ENCODE measurements at places on chromosomes 7 and 10.

DNA sequence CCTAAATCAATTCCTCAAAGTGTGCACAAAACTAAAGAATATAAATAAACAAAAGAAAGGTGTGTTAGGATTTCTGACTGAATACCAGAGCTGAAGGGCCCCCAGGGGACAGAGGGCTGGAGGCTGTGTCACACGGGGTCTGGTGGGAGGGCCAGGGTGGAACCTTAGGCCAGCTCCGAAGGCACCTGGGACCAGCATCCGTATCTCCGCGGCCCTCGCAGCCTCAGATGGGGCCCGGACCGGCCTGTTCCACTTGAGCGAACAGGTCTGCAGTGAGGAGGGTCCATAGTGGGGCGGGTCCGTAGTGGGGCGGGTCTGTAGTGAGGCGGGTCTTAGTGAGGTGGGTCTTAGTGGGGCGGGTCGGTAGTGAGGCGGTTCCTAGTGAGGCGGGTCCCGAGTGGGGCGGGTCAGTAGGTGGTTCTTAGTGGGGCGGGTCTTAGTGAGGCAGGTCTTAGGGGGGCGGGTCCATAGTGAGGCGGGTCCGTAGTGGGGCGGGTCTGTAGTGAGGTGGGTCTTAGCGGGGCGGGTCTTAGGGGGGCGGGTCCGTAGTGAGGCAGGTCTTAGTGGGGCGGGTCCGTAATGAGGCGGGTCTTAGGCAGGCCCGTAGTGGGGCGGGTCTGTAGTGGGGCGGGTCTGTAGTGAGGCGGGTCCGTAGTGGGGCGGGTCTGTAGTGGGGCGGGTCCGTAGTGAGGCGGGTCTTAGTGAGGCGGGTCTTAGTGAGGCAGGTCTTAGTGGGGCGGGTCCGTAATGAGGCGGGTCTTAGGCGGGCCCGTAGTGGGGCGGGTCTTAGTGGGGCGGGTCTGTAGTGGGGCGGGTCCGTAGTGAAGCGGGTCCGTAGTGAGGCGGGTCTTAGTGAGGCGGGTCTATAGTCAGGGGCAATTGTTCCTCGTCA is 15.1 kb downstream of the GPR146 start:
- no peak for DNase-seq

DNA sequence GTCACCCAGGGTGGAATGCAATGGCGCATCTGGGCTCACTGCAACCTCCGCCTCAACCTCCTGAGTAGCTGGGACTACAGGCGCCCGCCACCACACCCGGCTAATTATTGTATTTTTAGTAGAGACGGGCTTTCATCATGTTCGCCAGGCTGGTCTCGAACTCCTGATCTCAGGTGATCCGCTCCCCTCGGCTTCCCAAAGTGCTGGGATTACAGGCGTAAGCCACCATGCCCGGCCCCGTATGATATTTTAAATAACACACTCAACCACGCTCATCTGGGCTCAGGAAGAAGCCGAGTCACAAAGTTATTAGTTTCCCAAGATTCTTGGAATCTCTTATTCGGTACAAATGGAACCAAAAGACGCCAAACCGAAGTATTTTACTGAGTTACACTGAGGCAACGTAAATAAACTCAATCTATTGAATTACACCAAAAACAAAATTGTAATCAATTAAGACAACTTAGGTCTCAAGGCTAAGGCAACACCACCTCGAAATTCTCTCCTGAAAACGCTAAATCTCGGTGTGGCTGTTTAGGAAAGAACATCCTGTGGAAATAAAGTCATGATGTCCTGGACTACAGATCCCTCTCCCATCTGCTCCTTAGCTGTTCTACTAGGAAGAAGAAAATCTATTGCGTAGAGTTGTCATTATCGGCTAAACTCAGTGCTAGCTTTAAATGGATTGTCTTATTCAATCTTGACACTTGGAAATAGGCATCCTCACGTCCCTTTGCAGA is 910 bp downstream of the ARHGAP19 start:
- no peak for DNase-seq

GRCh38 chr10:57338823-57339558 is 928.7 kb downstream of the IPMK start:
- DNase-seq, result no peak

GRCh38 chr7:28570113-28570969 is 158.0 kb downstream of the CREB5 start:
- DNase-seq, result no peak

GRCh38 chr7:1990001-1990670 is 242.6 kb downstream of the MAD1L1 start:
- DNase-seq, result peak; percentile 29

GRCh38 chr7:9711259-9711918 is 1262.3 kb upstream of the PHF14 start:
- DNase-seq, result no peak

Data from DMS79 treated with DMSO at 0.1 percent for 48 hours (cell line).